ENCODE measurements at places on chromosomes 4 and X. TPM values are rescaled to one million over a fixed set of nuclear protein-coding genes. Genes with fewer than 3 reads are reported as not detected.

TBC1D1 gene
- 38.1 TPM for total RNA-seq

FAT4 gene
- 12.3 TPM for total RNA-seq

PLXNB3 gene
- total RNA-seq, result 4.9 TPM

TMEM156 gene
- total RNA-seq, result 7.2 TPM

ADRA2C gene
- 15.0 TPM for total RNA-seq

CFP gene
- total RNA-seq, result 0.10 TPM

GIMD1 gene
- not detected for total RNA-seq

SLC9A7 gene
- total RNA-seq, result 8.8 TPM

ATXN3L gene
- total RNA-seq, result not detected

Data from NCI-H460 (cell line).